Stimulated activated CD8-positive, alpha-beta memory T cell treated with anti-CD3 and anti-CD28 coated beads, Interleukin-7, amount 100 ng/mL, for 1 hour (primary cell): ENCODE measurements at places on chromosomes 12 and 14.

DNA sequence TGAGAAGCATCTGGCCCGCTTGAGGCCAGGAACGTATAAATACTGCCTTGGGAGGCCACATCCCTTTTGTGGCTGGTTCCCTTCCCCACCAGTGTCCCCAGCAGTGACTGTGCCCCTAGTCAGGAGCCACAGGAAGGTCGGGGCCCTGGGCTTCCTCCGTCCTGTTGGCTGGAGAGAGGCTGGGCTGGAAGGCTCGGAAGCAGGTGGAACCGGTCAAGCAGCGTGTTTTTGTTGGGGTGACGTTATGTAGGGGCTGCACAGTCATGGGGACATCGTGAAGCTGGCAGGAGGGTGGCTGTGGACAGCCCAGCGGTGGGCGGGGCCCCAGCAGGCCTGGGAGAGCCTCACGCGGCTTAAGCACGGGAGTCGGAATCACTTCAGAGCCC, 10.1 kb downstream of the XRCC3 start:
- DNase-seq = no peak

DNA sequence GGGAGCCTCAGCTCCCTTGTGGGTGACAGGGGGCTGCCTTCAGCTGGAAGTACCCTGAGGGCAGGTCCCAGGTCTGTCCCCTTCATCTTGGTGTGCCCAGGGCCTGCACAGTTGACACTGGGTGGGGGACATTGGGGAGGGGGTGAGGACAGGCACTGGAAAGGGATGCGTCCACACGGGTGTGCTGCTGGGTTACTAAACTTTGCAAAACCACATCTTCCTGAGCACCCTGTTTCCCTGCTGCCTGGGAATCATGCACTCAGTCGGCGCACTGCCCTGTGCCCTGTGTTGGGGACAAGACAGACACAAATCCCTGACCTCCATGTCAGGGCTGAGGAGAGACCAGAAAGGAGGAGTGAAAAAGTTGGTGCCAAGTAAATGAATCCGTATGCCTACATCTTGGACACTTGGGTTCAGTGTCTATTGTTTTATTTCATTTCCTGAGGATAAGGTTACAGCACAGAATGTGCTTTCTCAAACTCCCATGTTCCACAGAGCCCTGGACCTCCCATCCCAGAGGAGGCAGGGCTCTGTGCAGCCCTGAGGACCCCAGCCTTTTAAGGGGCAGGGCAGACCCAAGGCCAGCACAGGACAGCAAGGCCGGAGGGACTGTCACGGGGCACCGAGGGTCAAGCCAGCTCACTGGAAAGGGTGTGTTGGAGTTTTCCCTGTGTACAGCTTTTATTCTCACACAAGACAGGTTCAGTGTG, 2.9 kb upstream of the SLC25A29 start:
- no peak for DNase-seq

DNA sequence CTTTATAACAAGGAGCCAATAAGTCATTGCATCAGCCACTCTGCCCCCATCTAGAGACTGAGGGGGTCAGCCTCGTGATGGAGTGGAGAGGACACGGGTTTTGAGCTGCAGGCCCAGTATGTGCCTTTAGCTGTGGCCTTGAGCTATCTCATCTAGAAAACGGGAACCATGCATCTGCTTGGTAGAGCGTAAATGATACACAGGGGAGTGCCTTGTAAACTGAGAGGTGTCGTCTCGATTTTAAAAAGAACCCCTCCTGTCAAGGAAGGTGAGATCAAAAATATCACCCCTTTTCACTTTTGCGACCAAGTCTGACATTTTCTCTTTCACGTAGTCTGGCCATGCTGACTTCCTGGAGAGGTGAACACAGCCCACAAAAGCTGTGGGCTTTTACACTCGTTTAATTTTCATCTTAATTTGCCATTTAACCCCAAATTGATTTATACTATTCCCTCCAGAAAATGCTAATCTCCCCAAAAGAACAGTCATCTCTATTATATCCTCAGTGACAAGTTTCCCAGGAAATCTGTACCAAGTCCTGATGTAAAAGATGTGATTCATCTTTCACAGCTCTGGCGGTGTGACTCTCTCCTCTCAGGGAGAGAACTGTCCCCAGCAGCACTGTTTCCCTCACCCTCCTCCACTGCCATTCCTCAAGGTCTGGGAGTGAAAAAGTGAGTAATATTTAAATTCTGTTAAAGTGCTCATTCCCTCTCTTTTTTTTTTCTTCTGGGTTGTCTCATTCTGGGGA, 30.6 kb downstream of the VCPKMT start:
- DNase-seq = no peak

DNA sequence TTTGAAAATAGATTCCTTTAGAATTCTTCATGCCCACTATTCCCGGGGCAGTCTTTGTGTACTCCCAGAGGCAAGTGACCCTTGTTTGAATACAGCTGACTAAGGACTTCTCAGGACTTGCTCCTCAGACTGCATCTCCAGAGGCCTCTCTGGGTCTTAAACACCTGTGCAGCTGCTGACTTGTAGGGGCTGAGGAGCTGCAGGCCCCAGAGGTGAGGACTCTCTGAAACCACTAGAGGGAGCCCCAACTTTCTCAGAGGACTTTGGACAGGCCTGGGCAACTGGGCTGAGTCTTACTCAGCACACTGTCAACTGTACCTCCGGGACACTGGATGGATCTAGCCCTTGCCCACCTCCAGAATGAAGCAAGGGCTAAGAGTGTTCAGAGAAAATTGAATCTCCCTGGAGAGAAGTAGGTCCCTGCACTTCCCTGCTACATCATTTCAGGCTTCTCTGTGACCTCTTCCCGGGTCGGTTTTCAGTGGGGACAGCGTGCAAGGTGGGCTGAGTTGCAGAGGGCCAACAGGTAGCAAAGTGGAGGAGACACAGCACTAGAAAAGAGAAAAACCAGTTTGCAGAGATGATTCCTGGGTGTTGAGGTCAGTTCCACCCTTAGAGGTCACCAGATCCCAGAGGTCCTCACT, 164.6 kb downstream of the TMEM117 start:
- no peak for DNase-seq

- DNase-seq = no peak
Observed at GRCh38 chr12:127238107-127238506, 1028.9 kb upstream of the TMEM132C start.

DNA sequence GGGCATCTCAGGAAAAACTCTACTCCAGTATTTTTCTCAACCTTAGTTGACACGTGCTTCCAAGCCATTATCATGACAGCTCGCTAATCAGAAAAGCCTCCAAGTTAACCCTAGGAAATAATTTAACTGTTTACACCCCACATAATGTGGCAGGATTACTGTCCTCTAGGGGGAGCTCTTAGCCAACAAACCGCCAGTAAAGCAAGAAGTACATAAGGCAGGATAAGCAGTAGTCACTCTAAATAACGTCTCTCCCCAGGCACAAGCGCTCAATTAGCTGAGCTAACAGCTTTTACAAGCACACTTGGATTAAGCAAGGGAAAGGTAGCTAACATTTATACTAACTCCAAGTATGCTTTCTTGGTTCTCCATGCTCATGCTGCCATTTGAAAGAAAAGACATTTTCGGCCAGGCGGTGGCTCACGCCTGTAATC, 22.8 kb downstream of the APOBEC1 start:
- no peak for DNase-seq

- DNase-seq = no peak
Observed at GRCh38 chr14:89616852-89617341, 199.9 kb upstream of the FOXN3 start.

GRCh38 chr14:70029296-70030132, 150.3 kb downstream of the SMOC1 start:
- no peak for DNase-seq
